ENCODE measurements at places on chromosomes 1 and 21. TPM values are rescaled to one million over a fixed set of nuclear protein-coding genes. Genes with fewer than 3 reads are reported as not detected.

Gene CALML6
- 0.27 TPM for total RNA-seq

DNA sequence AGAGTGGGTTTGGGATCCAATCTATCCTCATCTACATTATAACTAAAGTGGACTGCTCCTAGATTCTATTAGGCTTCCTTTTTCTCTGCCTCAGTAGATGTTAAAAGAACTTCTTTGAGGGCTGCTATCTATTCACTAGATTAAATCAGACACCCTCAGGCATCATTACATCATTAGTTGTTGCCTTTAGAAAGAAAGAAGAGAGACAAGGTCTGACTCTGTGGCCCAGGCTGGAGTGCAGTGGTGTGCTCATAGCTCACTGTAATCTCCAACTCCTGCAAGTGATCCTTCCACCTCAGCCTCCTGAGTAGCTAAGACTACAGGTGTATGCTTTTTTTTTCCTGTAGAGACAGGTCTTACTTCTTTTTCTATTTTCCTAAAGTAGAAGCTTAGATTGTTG, 71.1 kb upstream of the EXO1 start:
- DNase-seq: no peak

DNA sequence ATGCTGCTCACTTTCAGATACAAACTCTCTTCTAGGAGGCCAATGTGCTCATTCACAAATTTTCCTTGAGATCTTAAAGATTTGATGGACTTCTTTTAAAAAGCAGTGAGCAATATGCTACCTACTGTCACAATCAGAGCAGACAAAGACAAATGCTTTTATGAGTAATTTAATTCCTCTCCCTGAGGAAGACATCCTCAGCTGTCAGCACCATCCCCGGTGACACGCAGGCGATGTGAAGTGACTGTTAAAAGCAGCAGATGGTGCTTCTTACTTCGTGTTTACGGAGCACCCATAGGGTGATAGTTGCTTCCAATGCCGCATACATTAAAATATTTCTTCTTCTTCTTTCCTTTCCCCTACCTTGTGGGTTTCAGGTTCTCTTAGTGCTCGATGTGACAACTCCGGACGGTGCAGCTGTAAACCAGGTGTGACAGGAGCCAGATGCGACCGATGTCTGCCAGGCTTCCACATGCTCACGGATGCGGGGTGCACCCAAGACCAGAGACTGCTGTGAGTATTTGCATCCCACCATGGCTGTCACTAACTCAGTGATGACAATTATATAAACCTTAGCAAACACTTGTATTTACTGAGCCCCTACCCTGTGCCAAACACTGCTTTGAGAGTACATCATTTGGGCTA, 29.1 kb downstream of the LAMC2 start:
- DNase-seq: no peak

Gene ANGPTL3
- not detected for total RNA-seq

- DNase-seq: no peak
These were observed 11.8 kb upstream of the SDHB start for GRCh38 chr1:17065666-17066065.

- DNase-seq: no peak
These were observed 224.4 kb downstream of the DSCAM start for GRCh38 chr21:40622531-40622930.

DNA sequence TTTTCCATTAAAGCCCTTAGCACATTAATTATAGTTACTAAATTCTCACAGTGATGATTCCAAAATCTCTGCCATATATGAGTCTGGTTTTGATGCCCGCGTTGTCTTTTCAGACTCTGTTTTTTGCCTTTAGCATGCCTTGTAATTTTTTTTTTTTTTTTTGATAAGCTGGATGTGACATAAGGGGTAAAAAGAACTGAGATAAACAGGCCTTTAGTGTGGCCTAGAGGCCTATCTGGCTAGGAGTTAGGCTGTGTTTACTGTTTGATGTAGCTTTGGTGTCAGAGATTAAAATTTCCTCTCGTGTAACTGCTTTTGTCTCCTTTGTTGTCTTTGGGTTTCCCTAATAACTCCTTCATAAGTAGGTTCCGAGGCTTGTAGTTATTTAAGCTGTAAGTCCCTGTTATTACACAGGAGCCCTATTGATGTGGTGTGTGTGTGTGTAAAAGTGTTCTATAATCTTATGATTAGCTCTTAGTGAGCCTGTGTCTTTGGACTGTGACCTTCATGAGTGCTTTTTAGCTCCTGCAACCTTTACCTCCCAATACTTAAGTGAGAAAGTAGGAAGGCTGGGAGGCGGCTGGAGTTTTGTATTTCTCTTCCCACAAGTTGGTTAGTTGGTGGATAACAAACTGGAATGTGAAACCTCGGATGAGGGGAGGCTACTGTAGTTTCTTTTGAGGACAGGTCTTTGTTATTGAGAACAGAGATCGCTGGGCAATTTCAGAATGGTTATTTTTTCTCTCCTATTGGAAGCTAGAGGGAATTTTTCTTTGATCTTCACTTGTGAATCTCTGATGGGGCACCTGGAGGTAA, 19.3 kb downstream of the HS2ST1 start:
- no peak for DNase-seq

Gene PADI3
- 6.2 TPM for total RNA-seq

Measured in hematopoietic multipotent progenitor cell (in vitro differentiated cells).